ENCODE measurements at places on chromosomes 6 and 20.
A peak's percentile ranks its signal among the peaks of the same experiment; 100 is the strongest.

- peak; percentile 23 for DNase-seq
Observed at GRCh38 chr20:63498960-63499337, at the start of gene EEF1A2. TSS of gene EEF1A2 (minus strand) at chr20:63499083. CDS start at chr20:63497763, 1,320 bp downstream.

DNA sequence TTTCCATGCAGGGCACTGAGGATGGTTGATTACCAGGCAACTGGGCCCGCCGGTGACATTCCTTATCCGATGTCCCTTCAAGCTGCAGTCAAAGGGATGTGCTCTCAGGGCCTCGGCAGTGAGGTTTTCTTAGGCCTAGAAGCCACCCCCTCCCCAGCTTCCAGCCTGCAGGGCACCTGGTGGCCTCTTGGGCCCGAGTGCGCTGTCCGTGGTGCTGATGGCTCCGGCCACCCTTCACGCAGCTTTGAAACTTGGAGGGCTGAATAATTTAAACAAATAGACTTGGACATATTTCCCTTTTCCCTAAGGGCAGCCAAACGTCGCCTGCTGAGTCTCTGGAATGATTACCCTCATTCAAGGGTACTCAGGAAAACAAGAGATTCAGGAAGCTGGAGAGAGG is 8.9 kb upstream of the MLN start:
- peak; percentile 80 for DNase-seq

DNA sequence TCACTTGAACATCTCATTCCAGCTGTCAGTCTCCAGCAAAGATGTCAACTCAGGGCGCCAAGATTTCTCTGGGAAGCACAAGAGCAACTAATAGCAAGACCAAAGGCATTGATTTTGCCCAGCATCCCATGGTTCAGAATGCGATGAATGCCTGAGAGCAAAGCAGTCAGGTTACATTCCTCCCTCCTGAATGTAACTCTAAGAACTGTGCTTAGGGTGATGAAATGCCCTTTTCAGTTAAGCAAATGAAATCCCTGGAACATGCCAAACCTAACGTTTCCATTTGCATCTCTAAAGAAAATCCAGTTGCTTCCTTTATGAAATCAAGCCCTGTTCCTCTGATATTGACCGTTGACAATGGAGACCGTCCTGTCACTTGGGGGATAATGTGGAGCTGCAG is 224.0 kb upstream of the PLN start:
- DNase-seq = no peak

DNA sequence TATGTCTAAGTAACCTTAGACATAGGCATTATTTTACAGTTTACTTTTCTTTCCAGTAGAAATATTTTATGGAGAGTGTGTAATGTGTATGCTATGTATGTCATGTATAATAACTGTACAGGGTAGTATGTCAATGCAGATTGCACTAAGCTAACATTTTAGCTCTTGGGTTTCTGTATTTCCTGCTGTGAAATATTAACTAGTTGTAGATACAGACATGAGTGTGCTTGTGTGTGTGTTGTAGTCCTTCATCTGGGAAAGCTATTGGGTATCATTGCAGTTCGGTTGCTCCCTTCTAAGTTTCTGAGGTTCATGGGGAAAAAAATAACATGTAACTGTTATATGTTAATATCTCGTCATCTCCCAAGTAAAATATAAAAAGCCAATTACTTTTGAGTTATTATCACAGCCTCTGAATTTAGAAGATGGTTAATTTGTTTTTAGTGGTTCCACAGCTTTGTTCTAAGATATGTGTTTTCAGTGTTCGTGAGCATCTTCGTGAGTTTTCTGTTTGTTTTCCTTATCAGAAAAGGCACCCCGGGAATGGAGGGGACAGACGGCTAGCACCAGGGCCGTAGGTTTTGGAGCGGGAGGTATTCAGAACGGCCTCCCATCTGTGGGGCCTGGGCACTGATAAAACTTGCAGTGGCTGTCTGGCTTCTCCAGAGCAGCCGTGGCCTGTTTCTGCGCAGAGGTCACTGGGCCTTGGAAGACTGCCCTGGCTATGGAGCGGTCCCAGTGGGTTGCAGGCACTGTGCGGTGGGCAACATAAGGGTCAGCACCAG is 215.0 kb downstream of the ARID1B start:
- no peak for DNase-seq

DNA sequence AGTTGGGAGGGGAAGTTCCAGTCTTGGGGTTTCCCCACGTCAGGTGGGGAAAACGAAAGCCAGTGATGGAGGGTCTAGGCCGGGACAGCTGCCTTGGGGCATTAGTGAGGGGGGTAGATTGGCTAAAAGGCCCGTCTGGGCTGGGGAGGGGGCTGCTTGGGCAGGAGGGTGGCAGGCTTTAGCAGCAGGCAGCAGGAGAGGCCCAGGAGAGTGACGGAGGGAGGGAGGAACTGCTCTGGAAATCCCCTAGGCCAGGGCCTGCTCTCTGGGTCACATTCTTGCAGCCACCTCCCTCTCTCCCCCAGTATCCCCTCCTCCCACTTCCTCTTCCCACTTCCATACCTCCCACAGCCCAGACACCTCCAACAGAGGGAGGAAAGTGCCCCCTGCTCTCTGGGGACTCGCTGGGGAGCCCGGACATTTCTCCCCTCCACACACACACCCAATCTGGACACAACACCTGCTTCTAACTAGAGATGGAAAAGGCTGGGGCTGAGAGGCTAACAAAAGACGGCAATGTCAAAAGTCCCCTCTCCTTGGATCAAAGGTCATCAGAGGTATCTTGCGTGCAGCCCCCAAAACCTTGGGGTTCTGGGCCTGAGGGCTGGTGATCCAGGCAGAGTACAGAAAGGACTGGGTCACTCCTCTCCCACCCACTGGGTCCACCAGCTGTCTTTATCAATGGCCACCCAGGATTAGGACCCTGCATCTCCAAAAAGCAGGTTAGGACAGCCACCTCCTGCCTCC is 1.8 kb downstream of the NFKBIE start:
- no peak for DNase-seq

- no peak for DNase-seq
Observed at GRCh38 chr6:140073456-140073855, 699.0 kb upstream of the CITED2 start.

DNA sequence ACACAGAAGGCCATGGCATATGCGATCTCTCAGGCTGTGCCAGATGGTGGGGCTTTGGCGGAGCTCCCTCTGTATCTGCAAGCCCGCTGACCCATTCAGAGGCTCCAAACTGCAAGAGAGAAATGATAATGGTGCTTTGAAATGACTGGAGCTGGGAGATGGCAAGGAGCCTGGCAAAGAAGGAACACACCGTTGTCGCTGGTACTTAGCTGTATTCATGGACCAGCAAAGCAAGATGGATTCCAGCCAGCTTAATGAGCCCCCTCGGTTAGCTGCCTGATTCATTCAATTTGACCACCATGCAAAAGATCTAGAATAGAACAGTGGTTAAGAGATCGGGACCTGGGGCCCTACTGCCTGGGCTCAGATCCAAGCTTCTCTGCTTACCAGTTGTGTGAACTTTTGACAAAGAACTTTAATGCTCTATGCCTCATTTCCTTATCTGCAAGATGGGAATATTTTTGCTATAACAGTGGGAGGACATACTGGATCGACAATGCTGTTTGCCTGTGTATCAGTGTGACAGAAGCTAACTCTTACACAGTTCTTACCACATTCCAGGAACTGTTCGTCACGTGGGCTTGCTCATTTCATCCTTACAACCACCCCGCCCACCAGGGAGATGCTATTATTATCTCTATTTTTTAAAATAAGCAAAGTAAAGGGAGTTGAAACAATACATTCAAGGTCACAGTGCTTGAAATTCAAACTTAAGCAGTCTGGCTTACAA is 317.8 kb upstream of the SULF2 start:
- no peak for DNase-seq

GRCh38 chr6:90868656-90869055 is 281.8 kb upstream of the MAP3K7 start:
- DNase-seq = no peak

DNA sequence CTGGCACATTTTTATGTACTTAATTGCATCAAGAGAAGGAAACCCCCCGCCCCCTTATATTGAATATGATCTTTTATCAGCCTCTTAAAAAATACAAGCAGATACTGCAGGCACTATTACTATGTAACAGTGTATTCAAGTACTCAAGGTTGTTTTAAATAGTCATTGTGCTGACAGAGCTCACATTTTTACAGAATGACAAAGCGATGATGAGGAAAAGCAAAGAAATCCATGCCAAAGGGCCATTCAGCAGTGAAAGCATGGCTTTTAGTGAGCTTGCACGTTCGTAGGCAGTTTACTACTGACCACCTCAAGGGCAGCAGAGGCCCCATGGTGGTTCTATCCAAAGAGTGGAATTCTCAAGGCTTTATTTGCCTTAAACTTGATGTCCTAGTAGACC is 146.8 kb downstream of the RPS12 start:
- DNase-seq = no peak

DNA sequence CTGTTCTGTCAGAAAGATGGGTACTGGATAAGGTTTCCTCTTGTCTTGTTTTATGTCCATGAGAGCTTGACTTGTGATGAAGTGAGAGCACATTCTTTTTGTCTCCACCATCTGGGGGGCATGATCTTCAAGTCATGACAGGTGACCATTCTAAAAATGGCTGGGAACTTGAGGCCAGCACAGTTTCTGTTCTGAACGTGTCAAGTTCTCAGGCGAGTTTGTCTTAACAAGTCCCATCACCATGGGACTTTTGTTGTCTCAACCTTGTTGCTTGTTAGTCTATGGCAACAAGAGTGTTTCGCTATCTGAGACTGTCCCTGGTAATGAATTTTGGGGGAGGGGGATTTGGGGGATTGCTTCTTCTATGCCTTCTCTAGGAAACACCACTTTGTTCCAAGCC is 25.6 kb upstream of the ENPP4 start:
- DNase-seq = no peak

DNA sequence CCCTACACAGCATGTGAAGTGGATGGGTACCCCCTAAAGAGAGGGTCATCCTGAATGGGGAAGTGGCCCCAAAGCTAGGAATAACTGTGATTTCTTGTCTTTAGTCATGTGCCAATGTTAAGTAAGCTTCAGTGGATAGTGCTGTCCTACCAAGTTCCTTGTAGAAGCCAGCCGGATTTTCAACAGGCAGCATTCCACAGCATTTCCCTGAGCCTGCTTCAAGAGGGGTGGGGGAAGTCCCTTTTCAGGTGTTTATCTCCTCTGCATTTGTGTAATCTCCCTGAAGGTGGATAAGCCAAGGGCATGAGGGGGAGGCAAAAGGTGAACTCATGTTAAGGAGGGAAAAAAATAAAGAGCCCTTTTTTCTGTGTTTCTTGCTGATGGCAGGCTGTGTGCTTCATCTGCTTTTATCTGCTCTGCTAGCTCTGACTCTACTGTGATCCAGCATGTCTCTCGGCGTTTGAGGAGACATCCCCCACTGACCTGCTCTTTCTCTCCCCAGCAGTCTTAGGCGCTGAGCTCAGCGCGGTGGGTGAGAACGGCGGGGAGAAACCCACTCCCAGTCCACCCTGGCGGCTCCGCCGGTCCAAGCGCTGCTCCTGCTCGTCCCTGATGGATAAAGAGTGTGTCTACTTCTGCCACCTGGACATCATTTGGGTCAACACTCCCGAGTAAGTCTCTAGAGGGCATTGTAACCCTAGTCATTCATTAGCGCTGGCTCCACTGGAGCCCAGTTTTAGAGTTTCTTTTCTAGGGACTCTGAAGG is 1.9 kb downstream of the EDN1 start:
- no peak for DNase-seq

GRCh38 chr6:139632840-139633239 is 258.4 kb upstream of the CITED2 start:
- DNase-seq = no peak

DNA sequence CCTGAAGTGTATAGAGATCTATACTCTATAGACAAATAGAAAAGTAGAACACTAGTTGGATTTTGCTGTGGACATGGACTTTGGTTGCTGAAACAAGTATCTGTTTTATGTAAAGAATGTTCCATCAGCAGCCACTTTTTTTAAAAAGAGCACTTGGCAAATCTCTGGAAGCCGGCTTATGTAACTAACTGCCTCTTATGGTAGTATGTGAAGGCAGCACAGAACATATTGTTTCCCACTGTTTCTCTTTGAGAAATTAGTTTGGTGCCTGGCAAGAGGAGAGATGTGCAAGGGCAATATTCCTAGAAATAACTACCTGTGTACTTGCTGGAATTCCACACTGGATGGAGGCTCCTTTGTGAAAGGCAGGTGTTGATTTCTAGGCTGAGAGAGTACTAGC is 242.3 kb upstream of the PREP start:
- DNase-seq = no peak

- DNase-seq = no peak
Observed at GRCh38 chr6:76174722-76175121, 102.3 kb upstream of the IMPG1 start.

DNA sequence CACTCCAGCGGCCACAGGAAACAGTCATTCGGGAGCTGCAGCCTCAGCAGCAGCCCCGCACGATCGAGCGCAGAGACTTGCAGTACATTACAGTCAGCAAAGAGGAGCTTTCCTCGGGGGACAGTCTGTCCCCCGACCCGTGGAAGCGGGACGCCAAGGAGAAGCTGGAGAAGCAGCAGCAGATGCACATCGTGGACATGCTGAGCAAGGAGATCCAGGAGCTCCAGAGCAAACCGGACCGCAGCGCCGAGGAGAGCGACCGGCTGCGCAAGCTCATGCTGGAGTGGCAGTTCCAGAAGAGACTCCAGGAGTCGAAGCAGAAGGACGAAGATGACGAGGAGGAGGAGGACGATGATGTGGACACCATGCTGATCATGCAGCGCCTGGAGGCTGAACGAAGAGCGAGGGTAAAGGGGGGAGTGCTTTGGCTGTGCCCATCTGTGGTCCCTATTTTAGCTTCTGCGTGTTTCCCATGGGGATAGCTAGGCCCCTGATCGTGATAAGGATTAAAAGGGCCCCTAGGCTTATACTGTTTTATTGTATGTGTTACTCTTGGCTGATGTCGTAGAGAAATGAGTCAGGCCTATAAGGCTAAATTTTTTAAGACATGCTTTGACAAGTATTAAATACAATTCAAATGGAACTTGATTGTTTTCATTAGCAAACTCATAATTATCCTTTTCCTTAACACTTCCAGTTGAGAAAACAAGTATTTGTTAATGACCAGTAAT is 45.5 kb upstream of the KIF25 start:
- DNase-seq = no peak

- DNase-seq = no peak
Observed at GRCh38 chr20:62884556-62884955, 22.9 kb upstream of the TCFL5 start.

DNA sequence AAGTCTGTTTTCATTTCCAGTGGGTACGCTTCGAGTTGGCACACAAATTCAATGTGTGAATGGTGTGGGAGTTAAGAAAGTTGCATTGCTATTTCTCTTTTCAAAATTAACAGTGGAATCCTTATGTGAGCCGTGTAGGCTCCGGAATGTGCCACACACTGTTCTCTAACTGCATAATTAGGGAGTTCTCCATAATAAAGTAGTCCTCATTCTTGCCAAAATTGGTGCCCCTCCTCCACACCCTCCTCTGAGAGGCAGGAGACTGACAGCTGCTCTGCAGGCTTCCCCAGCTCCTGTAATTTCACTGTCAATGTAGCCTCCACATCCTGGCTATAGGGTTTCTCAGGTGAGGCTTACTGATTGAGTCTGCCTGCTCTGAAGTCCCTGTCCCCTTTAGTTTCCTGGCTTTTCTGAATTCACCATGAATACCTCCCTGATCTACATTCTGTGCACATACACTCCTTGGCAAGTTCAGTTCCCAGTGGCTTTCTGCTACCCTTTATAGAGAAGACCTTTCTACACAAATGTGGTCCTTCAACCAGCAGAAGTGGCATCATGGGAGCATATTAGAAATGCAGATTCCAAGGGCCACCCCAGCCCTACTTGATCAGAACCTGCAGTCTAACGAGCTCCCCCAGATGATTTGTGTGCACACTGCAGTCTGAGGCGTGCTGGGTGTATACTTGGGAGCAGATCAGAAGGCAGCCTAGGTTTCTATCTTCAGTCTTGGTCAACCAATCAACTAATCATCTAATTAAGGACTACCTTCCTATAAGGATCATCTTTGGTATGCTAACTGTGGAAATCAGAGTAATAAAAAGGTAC is 19.9 kb upstream of the CCN6 start:
- no peak for DNase-seq
